ENCODE measurements at places on chromosomes 12 and 14. TPM values are rescaled to one million over a fixed set of nuclear protein-coding genes. Genes with fewer than 3 reads are reported as not detected.

GRCh38 chr14:70183991-70184390 is 4.8 kb downstream of the SLC8A3 start:
- H3K4me1 ChIP-seq = peaks cover 26% of the 10 kb centered on the region
- H3K27me3 ChIP-seq = no peaks in the 10 kb centered on the region
- no peak overlapping the region for H3K4me3 ChIP-seq
- no peaks in the 10 kb centered on the region for H3K36me3 ChIP-seq
- H3K27ac ChIP-seq = no peak overlapping the region
- no peak for DNase-seq

GRCh38 chr14:102150744-102151143 is 11.0 kb downstream of the WDR20 start:
- no peaks in the 10 kb centered on the region for H3K4me1 ChIP-seq
- DNase-seq = no peak
- no peak overlapping the region for H3K27ac ChIP-seq
- no peak overlapping the region for H3K4me3 ChIP-seq

- no peaks in the 10 kb centered on the region for H3K27me3 ChIP-seq
- no peak overlapping the region for H3K27ac ChIP-seq
- DNase-seq = no peak
- no peak overlapping the region for H3K4me3 ChIP-seq
- no peaks in the 10 kb centered on the region for H3K4me1 ChIP-seq
- H3K36me3 ChIP-seq = no peaks in the 10 kb centered on the region
Observed at GRCh38 chr12:80226576-80226975, 127.2 kb downstream of the OTOGL start.

GRCh38 chr14:90739318-90740068 is 76.7 kb downstream of the TTC7B start:
- no peak overlapping the region for H3K4me3 ChIP-seq
- peaks cover 14% of the 10 kb centered on the region for H3K4me1 ChIP-seq

- H3K27ac ChIP-seq = no peak overlapping the region
- H3K4me1 ChIP-seq = no peaks in the 10 kb centered on the region
- no peaks in the 10 kb centered on the region for H3K36me3 ChIP-seq
- DNase-seq = no peak
- H3K27me3 ChIP-seq = no peaks in the 10 kb centered on the region
Observed at GRCh38 chr12:4451694-4452093, 6.1 kb upstream of the FGF6 start.

- H3K36me3 ChIP-seq = no peaks in the 10 kb centered on the region
- H3K4me1 ChIP-seq = no peaks in the 10 kb centered on the region
- H3K27me3 ChIP-seq = no peaks in the 10 kb centered on the region
- no peak overlapping the region for H3K27ac ChIP-seq
- no peak for DNase-seq
- H3K4me3 ChIP-seq = no peak overlapping the region
Observed at GRCh38 chr12:99213047-99213446, 434.5 kb upstream of the GARIN6 start.

- H3K4me3 ChIP-seq = no peak overlapping the region
- no peaks in the 10 kb centered on the region for H3K27me3 ChIP-seq
- H3K36me3 ChIP-seq = no peaks in the 10 kb centered on the region
- no peaks in the 10 kb centered on the region for H3K4me1 ChIP-seq
Observed at GRCh38 chr12:14743061-14743460, 46.7 kb upstream of the GUCY2C start.

DNA sequence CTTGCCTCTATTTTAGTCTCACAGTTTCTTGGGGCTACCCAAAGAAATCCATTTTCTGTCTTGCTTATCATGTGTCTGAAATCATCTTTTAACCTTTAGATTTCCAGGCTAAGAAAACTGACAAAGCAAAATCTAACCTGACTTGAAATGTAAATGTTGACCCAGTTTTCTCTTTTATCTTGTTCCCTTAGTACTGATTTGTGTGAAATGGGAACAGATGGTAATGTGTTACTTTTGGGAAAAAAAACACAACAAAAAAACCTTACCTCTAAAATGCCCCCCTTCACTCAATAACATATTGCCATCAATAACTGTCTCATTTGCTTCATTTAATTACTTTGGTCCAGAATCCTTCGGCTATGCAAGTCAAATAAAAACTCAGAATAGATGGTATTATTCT is 383.2 kb upstream of the DCN start:
- no peak overlapping the region for H3K27ac ChIP-seq
- no peak overlapping the region for H3K4me3 ChIP-seq
- H3K27me3 ChIP-seq = no peaks in the 10 kb centered on the region
- DNase-seq = no peak
- H3K36me3 ChIP-seq = no peaks in the 10 kb centered on the region

DNA sequence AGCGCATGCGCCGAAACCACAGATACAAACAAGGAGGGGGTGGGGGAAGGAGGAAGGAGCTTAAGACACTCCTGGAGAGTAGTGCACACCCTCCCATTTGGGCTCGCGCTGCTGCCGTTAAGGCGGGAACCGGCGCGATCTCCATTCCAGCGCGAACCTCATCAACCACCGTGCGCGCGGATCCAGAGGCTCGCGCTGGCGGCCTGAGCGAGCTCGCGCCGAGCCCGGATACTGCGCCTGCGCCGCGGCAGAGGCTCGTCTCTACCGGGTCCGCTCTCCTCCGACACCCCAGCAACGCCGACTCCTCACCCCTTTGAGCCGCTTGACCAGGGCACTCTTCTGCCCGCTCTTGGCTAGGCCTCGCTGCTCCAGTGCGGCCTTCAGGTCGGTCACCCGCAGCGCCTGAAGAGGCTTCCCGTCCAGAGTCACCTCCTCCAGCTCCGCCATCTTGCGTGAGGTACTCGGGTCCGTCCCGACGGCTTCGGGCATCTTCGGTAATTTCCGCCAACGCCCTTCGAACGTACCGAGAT is at the start of gene ACIN1:
Gene ACIN1 (minus strand): TSS at position 471 of the 530 bp plus-strand sequence. CDS start 24 bp downstream, at position 447.
- H3K4me3 ChIP-seq = peak within 1 kb of the TSS; percentile 79
- peaks cover 24% of the 10 kb centered on the region for H3K36me3 ChIP-seq
- peak; percentile 94 for DNase-seq
- no peaks in the 10 kb centered on the region for H3K27me3 ChIP-seq
- peaks cover 70% of the 10 kb centered on the region for H3K4me1 ChIP-seq

DNA sequence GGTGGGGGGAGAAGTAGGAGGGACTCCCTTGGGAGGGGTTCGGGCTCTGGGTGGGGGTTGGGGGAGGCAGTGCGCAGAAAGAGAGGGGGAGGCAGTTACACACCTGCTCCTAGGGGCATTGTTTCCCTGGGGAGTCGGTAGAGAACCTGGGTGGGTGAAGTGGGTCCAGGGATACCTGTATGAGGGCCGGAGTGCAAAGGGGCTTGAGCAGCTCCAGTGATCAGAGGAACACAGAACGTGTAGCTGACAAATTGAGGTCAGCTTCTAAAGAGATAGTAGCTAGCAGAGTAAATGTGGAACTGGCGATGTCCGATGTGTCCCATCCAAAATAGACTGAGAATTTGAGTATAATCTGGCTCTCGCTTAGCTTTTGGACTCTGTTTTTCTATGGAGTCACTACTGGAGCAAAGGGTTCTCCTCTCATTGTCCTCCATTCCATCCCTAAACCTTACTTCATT is 502 bp downstream of the SMARCD1 start:
- peak overlapping the region; percentile 96 for H3K4me3 ChIP-seq
- peaks cover 42% of the 10 kb centered on the region for H3K36me3 ChIP-seq
- peak overlapping the region; percentile 97 for H3K27ac ChIP-seq
- DNase-seq = no peak
- H3K4me1 ChIP-seq = peaks cover 17% of the 10 kb centered on the region
- H3K27me3 ChIP-seq = no peaks in the 10 kb centered on the region

- H3K27me3 ChIP-seq = no peaks in the 10 kb centered on the region
- no peak overlapping the region for H3K4me3 ChIP-seq
- no peak overlapping the region for H3K27ac ChIP-seq
Observed at GRCh38 chr12:112792301-112792700, 753 bp downstream of the RPH3A start.

DNA sequence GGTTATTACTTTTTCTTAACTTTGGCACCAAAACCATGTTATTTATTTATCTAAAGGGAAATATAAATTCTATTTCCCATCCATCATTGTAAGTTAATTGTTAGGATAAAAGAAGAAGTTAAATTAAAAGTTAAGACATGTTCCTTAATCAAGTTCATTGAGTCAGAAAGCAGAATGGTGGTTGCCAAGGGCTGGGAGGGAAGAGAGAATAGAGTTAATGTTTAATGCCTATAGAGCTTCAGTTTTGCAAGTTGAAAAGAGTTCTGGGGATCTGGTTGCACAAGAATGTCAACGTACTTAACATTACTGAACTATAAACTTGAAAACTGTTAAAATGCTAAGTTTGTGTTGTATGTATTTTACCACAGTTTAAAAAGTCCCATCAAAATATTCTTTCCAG is 63.2 kb upstream of the NR2C1 start:
- no peaks in the 10 kb centered on the region for H3K36me3 ChIP-seq
- peak overlapping the region; percentile 49 for H3K27ac ChIP-seq
- H3K27me3 ChIP-seq = no peaks in the 10 kb centered on the region
- H3K4me3 ChIP-seq = no peak overlapping the region
- no peak for DNase-seq
- peaks cover 15% of the 10 kb centered on the region for H3K4me1 ChIP-seq

DNA sequence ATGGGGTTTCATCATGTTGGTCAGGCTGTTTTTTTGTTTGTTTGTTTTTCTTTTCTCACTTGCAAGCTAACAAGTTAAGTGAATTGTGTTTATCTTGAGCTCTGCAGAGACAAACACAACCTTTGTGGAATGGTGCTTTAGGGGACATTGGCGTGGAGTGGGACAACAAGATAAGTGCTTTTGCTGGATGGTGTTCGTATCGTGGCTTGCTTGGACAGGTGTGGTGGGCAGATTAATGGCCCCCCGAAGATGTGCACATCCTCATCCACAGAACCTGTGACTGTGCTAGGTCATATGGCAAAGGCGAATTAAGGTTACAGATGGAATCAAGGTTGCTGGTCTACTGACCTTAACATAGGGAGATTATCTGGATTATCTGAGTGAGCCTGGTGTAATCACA is 7.0 kb downstream of the MLXIP start:
- no peak overlapping the region for H3K27ac ChIP-seq
- peaks cover 92% of the 10 kb centered on the region for H3K4me1 ChIP-seq
- no peak for DNase-seq

GRCh38 chr14:68308726-68309520 is 483.9 kb downstream of the ZFP36L1 start:
- no peak overlapping the region for H3K4me3 ChIP-seq
- no peak for DNase-seq
- H3K36me3 ChIP-seq = no peaks in the 10 kb centered on the region
- peak overlapping the region; percentile 19 for H3K27ac ChIP-seq
- no peaks in the 10 kb centered on the region for H3K27me3 ChIP-seq

GRCh38 chr14:69483765-69484443 is 624 bp upstream of the PLEKHD1 start:
- peaks cover 21% of the 10 kb centered on the region for H3K4me1 ChIP-seq
- H3K36me3 ChIP-seq = no peaks in the 10 kb centered on the region
- H3K27ac ChIP-seq = no peak overlapping the region
- DNase-seq = peak; percentile 28

- no peak for DNase-seq
- H3K27me3 ChIP-seq = no peaks in the 10 kb centered on the region
- no peaks in the 10 kb centered on the region for H3K4me1 ChIP-seq
- no peak overlapping the region for H3K27ac ChIP-seq
Observed at GRCh38 chr14:74326369-74327152, 21.7 kb upstream of the VRTN start.

DNA sequence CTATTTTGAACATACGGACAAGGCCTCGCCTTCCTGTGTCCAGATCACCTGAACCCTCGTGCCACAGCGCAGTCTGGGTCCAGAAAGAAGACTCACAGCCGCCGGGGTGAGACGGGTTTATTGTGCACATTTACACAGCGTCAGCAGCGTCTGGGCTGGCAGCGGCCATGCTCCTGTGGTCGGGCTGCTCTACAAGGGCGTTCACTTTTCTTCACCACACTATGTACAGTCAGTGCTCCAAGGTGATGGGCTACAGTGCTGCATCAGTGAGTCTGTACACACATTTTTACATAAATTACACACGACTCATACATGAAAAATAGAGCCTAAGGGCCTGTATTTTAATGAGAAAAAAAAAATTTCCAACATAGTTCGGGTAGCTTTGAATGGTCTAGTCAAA is 18.0 kb downstream of the ZFYVE21 start:
- H3K27ac ChIP-seq = no peak overlapping the region
- DNase-seq = no peak
- no peak overlapping the region for H3K4me3 ChIP-seq
- H3K4me1 ChIP-seq = peaks cover 10% of the 10 kb centered on the region
- no peaks in the 10 kb centered on the region for H3K27me3 ChIP-seq

The FOXG1 gene
- not detected for total RNA-seq

The TMTC1 gene
- total RNA-seq = 30.9 TPM

The MYO1H gene
- 0.51 TPM for total RNA-seq

The KRT83 gene
- not detected for total RNA-seq

The ANO4 gene
- not detected for total RNA-seq
